ENCODE measurements at places on chromosomes 2 and 18.

- DNase-seq: peak; percentile 43
Measured at GRCh38 chr2:8515864-8516533, 165.9 kb upstream of the ID2 start.

DNA sequence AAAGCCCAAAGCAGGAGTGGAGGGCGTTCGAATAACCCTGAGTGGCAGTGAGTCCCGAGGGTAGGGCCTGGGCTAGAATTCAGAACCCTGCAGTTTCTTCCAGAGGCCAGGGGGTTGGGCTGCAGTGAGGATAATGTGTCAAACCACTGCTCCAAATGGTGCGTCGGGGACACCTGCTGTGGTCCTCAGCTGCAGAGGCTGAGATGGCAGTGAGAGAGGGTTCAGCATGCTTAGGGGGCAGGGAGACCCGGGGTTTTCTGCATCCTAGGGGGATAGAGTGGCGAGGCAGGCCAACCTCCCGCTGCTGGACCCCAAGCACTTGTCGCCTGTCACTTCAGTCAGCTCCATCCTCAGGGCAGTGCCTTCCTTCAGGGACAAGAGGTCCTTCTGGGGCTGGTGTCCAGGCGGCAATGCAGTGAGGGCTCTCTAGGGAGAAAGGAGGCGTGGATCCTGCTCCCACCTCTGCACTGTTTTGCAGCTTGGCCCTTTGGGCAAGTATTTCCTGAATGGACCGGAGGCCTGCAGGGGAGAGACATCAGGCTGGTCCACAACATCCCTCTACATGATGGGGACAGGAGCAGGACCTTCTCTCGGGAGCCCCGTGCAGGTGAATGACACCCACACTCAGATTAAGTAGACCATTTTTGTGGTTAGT, 8.4 kb upstream of the NTSR2 start:
- no peak for DNase-seq

DNA sequence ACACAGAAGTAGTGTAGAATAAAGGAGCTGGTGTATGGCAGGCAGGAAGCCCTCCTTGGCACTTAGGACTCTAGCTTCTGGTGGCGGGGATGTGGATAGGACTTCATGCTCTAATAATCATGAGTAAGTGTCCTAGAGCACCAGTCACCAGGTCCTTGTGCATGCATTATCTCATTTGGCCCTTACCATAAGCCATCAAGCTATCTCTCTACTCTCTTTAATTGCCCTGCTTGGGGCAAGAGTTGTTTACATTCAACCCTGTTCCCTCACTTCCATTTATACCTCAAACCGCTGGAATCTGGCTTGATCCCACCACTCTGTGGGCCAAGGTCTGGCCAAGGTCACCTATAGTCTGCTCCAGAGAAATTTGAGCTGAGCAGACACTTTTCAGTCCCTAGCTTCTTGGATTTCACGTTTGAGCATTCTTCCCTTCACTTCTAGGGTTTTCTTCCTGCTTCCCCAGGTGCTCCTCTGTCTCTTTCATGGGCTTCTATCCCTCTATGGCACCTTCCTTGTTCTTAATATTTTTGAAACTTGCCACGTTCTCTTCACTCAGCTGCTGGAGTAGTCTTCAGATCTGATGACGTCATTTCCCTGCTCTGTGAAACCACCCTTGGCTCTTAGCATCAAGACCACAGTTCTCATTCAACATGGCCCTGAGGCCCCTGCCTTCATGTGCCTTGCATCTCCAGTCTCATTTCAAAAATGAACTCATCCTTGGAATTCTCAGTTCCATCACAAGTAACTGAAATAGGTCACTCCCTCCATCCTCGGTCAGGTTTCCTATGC, 94.9 kb upstream of the GATA6 start:
- DNase-seq: no peak

DNA sequence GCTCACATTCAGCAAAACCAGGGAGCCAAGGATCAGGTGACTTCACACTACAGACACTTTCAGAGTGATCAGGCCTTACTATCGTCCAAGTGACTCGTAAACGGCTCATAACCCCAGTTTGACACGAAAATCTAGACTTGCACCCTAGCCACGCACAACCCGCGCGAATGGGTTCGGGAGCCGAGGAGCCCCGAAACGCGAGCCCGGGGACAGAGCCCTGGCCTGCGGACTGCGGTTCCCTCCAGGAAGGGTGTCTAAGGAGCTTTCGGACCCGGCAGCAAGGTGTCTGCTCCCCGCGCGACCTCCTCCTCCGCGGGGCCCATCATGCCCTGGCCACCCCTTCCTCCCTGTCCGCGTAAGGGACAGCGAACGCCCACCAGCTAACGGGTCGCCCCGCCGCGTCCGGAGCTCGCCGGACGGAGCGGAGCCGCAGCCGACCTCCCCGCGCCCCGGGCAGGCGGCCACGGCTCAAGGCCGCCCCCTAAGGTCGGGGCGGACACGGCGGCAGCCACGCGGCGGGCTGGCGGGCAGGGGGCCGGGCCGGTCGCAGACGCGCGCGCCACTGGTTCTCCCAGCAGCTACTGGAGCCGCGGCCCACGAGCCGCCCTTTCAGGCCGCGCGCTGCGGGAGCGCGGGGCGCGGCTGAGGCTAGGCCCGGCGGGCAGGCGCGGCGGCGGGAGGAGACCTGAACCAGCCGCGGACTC, 575 bp downstream of the ATL2 start:
- DNase-seq: peak; percentile 27

- no peak for DNase-seq
Measured at GRCh38 chr2:132479155-132479554, 62.5 kb downstream of the GPR39 start.

DNA sequence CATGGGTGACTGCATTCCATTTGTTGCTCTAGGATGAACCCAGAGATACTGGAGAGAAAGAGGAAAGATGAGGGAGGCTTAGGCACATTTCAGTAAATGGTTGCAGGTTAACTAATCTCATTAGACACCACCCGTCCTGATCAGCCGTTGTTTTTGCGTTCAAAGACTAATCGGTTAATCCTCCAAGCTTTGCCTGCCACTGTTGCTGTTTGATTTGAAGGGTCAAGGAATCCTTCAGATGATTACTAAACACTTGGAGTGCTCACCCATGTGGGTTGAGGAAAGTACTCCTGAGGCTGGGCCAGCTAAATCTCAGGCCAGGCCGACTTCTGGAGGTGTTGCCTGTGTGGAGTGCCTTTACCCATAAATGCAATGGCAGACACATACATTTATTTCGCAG, 8.6 kb downstream of the SH3RF3 start:
- DNase-seq: no peak

DNA sequence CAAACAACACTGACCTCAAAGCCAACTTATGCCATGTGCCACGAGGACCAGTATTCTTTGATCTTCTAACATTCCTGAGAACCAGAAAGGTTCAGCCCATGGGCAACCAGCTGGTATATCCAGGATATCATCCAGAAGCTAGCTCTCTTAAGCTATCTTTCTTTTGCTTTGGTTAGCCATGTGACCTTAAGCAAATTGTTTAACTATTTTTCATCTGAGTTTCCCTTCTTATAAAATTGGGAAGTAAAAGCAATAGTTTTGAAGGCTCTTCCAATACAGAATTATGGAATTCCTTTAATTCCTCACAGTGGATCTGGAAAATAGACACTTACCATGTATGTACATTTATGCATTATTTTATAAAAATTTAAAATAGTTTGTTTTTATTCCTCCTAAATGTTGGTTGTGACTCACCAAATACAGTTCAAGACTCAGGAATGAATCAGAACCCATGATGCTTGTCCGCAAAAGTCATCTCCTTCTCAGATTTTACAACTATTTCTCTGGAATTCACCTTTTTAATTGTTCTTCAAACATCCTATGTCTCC, 435.7 kb downstream of the ZEB2 start:
- DNase-seq: no peak

- no peak for DNase-seq
Measured at GRCh38 chr2:224379986-224380385, 21.9 kb downstream of the FAM124B start.

DNA sequence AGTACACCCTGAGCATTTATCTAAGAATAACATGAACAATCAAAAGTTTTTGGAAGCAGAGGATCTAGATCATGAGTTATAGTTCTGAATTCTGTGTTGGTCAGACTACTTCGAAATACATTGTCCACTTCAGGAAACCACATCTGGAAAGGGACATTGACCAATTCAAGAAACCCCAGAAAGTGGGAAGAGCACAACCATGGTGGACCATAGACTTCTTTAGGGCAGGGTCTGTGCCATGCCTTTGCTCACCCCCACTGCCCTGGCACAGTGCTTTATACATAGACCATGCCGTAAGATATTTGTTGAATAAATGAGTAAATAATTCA, 44.3 kb upstream of the CYP1B1 start:
- no peak for DNase-seq

- DNase-seq: no peak
Measured at GRCh38 chr2:871175-871727, 79.4 kb upstream of the SNTG2 start.

- DNase-seq: no peak
Measured at GRCh38 chr2:179788104-179788503, 73.3 kb downstream of the ZNF385B start.

- DNase-seq: no peak
Measured at GRCh38 chr18:31143025-31143424, 19.6 kb downstream of the DSC1 start.

DNA sequence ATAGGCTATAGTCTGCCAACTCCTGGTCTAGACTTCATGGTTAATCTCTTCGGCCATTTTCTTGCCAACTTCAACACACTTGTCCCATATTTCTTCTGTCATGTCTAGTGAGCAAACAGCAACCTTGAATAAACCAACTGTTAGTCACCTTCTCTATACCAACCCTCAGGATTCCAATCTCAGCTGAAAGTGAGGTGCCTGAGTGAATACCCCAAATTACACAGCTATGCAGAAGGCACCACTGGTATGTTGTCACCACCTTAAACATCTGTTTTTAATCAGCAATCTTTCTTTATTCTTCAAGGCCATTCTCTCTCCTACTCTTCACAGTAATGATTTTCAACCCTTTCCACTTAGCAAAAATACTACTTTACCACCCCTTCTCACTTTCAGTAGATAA, 39.3 kb downstream of the THOC1 start:
- no peak for DNase-seq

DNA sequence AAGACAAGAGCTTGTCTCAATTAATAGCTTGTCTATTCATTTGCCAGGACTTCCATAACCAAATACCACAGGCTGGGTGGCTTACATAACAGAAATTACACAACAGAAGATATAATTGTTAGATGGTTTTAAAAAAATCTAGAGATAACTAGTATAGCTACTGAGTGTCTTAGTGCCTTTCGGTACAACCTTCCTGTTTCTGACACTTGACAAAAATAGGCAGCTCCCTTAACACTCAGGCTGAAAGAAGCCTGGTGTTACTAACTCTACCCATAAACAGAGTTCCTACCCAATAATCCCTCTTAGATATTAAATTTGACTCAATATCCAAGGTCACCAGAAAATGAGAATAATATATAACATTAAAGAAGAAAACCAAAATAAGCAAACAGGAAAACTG, 129.7 kb downstream of the BARD1 start:
- DNase-seq: no peak

DNA sequence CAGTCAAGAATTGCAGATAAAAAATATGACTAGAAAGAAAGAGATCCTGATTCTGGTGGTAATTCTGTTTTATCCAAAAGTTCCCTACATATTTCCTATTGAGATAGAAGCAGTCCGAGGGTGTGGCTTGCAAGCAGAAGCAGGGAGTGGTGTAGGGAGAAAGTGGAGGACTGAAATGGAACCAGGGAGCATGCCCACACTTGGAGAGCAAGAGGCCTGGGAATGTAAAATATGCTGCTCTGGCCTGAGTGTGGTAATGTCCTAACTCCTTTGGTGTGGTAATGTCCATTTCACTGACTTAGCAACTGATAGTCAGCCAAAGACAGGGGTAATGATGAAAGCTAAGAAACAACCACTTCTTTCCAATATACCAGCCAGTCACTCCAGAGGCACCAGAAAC, 30.1 kb upstream of the FMNL2 start:
- DNase-seq: no peak

DNA sequence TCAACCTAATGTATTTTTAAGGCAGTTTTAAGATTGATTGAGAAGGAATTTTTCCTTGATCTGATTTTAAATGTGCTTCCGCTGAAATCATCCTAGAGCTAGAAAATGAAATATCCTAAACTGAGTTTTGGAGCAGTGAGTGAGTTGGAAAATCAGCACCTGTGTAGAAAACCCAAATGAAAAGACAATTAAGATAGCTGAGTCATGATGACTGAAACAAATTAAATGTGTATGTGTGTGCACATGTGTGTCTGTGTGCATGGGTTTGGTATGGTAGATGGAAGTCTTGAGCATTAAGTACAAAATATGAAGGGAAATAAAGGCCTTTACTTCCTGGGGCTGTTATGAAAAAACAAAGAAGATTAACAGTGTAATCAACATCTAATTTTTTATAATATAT, 394.6 kb upstream of the MAP2 start:
- DNase-seq: no peak

GRCh38 chr2:205805136-205805535, 122.8 kb downstream of the NRP2 start:
- no peak for DNase-seq

GRCh38 chr2:66461664-66462500, 27.0 kb downstream of the MEIS1 start:
- no peak for DNase-seq

GRCh38 chr18:62066102-62066818, 120.6 kb downstream of the PIGN start:
- DNase-seq: no peak

- no peak for DNase-seq
Measured at GRCh38 chr2:238854246-238854645, 6.4 kb downstream of the TWIST2 start.

DNA sequence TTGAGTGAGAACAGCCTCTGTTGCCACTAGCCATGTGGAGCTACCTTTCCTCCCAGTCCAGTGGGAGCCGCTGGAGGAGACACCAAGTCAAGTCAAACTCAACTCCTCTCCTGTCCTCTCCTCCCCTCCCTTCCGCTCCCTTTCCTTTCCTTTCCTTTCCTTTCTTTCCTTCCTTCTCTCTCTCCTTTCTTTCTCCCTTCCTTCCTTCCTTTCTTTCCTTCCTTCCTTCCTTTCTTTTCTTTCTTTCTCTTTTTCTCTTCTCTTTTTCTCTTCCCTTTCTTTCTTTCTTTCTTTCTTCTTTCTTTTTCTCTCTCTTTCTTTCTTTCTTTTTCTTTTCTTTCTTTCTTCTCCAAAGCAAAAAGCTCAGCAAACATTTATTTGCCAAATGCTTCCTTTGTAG, 44.5 kb downstream of the THNSL2 start:
- no peak for DNase-seq
